ENCODE measurements at places on chromosomes 16 and 17.

DNA sequence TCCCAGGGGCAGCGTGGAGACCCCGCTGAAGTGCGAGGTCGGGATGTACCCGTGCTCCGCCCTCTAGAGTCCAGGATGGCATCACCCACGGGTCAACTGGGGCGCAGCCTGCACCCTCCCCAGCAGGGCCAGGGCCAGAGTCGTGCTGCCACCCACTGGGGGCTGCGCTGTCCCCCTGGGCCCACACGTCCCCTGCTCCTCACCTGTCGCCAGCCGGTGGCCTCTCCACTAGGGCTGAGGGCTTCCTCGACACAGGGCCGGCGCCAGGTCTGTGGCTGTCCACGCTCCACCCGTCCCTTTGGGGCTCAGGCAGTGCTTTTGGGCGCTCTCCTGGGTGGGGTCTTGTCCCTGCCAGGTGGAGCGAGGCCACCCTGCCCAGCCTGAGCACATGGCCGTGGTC lies 11.6 kb upstream of the PRR35 start:
- DNase-seq = no peak

GRCh38 chr16:25013751-25014499 lies 1.2 kb downstream of the ARHGAP17 start:
- peak; percentile 24 for DNase-seq

- DNase-seq = no peak
Observed at GRCh38 chr16:23195366-23195978, 12.9 kb downstream of the SCNN1G start.

DNA sequence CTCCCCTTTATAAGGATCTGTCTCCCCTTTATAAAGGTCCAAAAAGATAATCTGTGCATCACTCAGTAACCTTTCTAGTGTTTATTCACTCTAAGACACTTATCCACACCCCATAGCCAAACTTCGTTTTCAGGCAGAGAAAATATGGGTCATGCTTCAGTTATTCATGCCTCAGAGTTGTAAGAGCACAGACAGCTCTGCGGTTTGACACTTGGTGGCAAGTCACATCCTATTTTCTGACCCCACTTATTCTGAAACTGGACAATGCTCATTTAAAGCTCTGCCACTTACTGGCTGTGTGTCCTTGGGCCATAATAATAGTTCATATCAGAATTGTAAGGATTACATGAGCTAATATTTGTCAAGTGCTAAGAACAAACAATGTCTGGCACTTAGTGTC lies 2.0 kb upstream of the KRTAP2-1 start:
- no peak for DNase-seq

DNA sequence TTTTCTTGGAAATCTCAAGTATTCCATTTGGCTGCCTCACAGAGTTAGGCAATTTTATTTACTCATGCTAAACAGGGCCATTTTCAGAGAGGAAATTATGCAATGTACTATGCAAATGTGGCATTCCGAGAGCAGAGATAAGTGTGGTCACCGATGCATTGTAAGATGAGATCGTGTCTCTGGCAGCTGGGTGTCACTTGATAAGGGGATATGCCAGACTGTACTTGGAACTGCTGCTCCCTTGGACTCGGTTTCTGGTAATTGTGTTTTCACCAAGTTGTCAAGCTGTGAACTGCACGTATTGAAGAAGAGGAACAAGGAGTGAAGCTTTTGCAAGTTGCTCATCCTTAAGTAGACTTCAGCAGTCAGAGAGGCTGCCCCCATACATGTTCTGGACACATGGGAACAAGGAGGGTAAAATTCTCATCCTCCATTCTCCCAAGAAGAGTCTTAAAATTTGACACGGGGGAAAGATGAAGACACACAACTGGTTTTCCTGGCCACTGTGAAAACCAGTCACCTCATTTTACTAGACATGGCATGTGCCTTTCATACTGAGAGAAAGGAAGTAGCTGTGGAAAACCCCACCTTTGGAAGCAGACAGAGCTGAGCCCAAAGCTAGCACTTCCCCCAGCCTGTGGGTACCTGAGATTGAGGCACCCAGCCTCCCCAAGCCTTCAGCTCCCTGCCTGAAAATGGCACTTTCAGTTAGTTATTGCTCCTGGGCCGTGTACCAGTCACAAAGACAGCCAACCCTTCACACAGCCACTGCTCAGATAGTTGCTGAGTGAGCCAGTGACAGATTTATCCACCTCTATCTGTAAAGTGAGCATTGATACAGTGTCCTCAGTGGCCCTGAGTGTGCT lies 150.7 kb downstream of the SOCS1 start:
- peak; percentile 76 for DNase-seq

GRCh38 chr16:48041981-48042421 lies 113.8 kb downstream of the ABCC12 start:
- no peak for DNase-seq

DNA sequence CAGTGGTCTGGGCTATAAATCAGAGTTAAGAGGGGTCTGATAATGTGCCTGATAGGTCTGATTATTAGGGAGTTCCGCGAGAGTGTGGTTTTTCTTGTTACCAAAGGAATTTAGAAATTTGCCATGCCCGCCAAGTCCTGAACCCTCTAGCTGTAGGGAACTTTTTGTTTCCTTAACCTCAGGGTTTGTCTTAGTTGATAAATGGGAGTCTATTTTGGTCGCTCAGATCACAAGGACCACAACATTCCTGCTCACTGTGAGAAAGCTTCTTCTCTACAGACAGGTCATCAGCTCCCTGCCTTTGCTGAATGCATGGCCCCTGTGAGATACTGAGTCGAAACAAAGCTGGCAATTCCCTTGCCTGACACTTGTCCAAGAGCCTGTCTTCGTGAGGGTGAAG lies 497.8 kb downstream of the HS3ST4 start:
- DNase-seq = no peak

GRCh38 chr16:56658327-56658875 lies 642 bp downstream of the MT1F start:
- DNase-seq = no peak

- no peak for DNase-seq
Observed at GRCh38 chr17:39416141-39416540, 14.7 kb upstream of the FBXL20 start.

- DNase-seq = no peak
Observed at GRCh38 chr16:51630076-51630475, 479.0 kb upstream of the SALL1 start.

DNA sequence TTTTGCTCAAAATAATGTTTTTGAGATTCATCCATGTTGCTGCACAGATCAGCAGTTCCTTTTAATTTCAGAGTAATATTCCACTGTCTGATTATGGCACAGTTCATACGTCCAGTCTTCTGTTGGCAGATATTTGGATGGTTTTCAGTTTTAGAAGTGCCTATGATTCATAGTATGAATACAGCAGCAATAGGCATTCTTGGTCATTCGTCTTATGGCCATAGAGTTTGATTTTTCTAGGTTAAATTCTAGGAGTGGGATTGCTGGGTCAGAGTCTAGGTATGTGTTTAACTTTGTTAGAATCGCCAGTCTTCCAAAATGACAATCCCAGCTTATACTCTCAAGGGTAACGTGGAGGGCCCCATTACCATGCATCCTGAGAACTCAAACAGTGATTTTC lies 11.5 kb upstream of the IL34 start:
- DNase-seq = no peak
